ENCODE measurements at places on chromosomes 3 and 15.

- DNase-seq: no peak
These were observed 15.3 kb downstream of the TNK2 start for GRCh38 chr3:195893044-195893395.

GRCh38 chr15:92033723-92034122 lies 180.2 kb downstream of the SLCO3A1 start:
- DNase-seq: no peak

- peak; percentile 65 for DNase-seq
These were observed 6.4 kb upstream of the ISL2 start for GRCh38 chr15:76330080-76330680.

GRCh38 chr15:22895465-22896190 lies 57.2 kb downstream of the NIPA2 start:
- peak; percentile 99 for DNase-seq

- DNase-seq: no peak
These were observed 353.6 kb downstream of the ULK4 start for GRCh38 chr3:41608347-41608746.

- DNase-seq: peak; percentile 88
These were observed at the start of gene CDHR4 for GRCh38 chr3:49799761-49800160. TSS of gene CDHR4 (minus strand) at chr3:49799873. CDS start at chr3:49799812, 61 bp downstream.

- peak; percentile 58 for DNase-seq
These were observed 42.5 kb upstream of the UBE3A start for GRCh38 chr15:25481208-25481859.

- DNase-seq: no peak
These were observed 39.5 kb upstream of the CHRNB4 start for GRCh38 chr15:78680431-78681075.

- DNase-seq: peak; percentile 82
These were observed 674 bp downstream of the MSL2 start for GRCh38 chr3:136195258-136196063.

DNA sequence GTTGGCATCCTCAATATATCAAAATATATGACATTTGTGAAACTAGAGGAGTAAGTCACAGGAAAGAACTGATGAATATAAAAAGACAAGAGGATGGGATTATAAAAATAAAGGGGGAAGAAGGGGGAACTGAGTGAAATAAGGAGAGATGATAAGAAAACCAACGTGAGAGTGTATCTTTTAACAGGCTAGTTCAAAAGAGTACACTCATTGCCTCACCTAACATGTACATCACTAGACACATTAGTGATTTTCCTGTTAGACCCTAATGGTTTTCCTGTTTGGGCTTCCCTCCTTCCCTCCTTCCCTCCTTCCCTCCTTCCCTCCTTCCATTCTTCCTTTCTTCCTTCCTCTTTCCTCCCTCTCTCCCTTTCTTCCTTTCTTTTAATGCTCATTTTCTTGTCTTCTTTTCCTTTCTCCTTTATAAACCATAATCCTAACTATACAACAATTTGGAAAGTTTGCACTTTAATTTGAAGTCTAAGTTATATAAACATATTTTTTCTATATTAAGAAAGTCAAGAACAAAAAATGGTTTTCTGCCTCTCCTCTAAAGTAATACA lies 35.8 kb downstream of the FSIP1 start:
- DNase-seq: no peak

GRCh38 chr15:50116477-50116876 lies 2.6 kb downstream of the ATP8B4 start:
- DNase-seq: peak; percentile 30

DNA sequence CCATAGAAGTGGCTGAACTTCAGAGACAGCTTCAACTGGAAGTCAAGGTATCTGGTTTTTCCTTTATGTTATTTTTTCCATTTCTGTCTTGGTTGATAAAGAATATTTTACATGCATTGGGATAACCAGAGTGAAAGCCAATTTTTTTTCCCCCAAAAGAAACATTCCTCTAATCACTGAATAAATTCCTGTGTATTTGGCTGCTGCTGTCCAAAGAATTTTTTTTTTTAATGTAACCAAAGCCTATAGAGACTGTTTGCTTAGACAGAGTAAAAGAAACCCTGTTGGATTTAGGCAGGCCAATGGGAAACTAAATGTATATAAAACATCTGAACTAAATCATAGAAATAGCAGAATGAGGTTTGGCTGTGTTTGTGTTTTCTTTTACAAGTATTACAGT lies 75.2 kb downstream of the CGNL1 start:
- DNase-seq: no peak

- no peak for DNase-seq
These were observed 1296.3 kb upstream of the CADM2 start for GRCh38 chr3:83662381-83662960.

DNA sequence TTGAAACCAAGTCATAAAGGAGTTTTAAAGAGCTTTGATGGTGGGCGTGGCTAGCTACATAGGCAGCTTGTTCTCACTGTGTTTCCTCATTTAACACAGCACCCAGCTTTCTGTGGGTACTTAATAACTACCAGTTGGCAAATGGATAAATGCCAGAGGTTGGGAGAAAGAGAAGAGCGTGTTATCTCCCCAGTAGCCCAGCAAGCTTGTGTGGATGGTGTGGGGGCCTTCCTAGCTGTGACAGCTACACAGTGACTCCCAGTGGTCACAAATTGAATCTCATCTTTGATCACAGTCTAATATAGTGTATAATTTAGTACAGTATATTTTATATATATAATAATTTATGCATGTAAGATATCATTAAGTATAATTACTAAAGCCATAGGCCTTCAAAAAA lies 984.1 kb downstream of the EPHA3 start:
- peak; percentile 47 for DNase-seq

- DNase-seq: no peak
These were observed 109.0 kb downstream of the CGGBP1 start for GRCh38 chr3:87949879-87950208.

- peak; percentile 55 for DNase-seq
These were observed 62.7 kb upstream of the TFRC start for GRCh38 chr3:196144383-196145105.

GRCh38 chr15:101248274-101248673 lies 3.6 kb downstream of the CHSY1 start:
- DNase-seq: no peak

DNA sequence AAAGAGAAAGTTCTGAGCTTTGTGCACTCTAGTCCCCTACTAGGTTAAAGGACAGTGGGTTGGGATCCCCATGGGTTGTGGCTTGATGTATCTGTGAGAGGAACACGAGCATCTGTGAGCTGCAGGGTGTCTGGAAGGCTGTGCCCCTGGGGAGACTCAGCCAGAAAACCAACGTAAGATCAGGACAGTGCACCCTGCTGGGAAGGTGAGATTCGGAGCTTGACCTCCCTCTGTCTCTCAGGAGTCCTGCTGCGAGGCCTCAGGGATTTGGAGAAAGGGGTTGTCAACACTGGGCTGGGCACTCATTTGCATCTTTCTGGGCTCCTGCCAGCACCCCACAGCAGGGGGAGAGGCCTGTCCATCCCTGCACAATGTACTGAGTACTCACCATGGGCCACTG lies 15.2 kb downstream of the ANKRD63 start:
- no peak for DNase-seq

DNA sequence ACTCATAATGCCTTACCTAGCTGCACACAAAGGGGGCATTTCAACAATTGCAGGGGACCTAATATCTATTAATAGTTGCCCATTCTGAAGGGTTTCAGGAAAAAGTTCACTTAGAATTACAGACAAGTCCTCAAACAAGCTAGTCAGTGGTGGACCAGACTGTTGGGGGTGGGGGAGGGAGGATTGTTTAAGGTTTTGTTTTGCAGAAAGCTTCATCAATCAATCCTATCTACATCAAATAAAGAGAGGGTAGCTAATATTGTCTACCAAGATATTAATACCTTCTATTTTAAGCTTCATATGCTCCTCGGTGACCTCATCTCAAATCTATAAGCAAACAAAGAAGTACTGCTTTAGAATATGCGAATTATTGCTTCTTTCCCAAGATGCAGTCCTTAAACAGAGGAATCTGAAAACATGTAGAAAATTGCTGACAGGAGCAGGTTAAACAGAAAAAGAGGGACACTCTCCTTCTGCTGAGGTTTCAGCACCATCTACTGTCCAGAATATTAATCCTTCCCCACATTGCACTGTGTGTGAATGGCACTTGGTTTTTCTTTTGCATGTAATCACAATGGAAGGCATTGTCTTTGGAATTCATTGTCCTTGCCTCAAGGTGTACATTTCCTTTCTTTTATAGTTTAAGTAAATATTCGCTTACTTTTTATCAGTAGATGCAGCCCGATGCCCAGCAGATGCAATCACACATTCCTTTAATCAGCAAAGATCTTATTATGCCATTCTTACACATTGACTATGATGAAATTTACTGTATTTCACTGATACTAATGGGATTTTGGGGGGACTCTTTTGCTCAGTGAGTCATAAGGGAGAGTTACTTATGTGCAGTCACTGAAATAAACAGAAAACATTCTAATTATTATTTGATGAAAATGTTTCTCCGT lies 94.7 kb downstream of the IL5RA start:
- DNase-seq: peak; percentile 17

DNA sequence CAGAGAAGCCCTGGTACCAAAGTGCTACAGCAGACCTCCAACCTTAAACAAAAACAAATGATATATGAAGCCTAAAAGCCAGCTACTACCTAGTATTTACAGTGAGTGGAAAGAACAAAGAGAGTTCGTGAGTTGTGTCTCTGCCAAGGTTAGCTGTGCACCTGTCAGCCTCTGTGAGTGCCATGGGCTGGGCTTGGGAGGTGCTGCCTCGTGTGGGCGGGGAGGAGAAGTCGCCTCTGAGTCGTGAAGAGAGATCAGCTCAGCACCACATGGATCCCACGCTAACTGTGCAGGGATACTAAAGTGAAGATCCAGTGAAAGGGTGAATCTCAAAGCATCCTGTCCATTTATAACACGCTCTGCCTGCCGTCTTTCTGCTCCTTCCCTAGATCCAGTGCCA lies 101.9 kb downstream of the CHDH start:
- no peak for DNase-seq

- DNase-seq: no peak
These were observed 1334.4 kb upstream of the ALCAM start for GRCh38 chr3:104032283-104032682.

DNA sequence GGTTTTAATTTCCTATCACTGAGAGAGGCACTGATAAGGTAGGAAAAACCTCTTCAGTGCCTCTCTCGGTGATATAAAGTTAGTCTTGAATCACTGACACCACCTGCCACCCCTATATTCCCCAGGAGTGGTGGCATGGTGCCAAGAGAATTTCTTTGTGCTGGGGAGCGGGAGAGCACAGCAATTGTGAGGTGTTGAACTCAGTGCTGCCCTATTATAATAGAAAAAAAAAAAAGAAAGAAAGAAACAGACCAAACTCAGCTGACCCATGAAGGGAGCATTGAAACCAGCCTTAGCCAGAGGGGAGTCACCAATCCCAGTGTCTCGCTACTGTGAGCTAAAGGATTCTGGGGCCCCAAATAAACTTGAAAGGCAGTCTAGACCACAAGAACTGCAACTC lies 201.4 kb upstream of the STT3B start:
- no peak for DNase-seq

- DNase-seq: no peak
These were observed 21.0 kb downstream of the ANAPC13 start for GRCh38 chr3:134464689-134465365.

Data from epithelial cell of esophagus (primary cell).